ENCODE measurements at places on chromosomes 11 and 22.

DNA sequence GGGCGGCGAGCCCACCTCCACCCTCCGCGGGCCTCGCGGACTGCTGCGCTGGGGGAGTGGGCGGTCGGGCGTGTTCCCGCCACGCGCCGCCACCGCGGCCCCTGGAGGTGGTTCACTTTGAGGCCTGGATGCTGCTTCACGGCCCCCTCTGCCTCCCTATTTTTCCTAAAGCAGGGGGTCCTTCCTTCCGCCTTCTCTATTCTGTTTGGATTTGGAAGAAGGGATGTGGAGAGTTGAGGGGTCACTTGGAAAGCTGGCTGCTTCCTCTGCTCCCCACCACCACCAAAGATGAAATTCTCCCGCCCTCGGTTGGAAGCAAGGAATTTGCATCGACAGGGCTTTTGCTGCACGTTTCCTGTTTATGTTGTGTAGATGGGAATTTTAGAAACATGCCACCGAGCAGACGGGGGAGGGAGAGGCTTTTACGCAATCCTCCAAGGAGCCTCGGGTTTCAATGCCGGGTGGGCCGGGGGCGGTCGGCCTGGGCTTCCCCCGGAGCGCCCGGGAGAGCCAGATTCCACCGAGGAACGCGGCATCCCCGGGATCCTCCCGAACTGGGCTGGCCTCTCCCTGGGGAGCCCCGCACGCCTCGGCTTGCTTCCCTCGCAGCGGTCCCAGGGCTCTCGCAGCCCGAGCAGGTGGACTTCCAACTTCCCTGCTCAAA, 403 bp upstream of the SBF2 start:
- DNase-seq, result peak; percentile 44

- DNase-seq, result no peak
Measured at GRCh38 chr11:130122141-130122575, 37.4 kb upstream of the ST14 start.

- DNase-seq, result no peak
Measured at GRCh38 chr11:48062649-48063048, 82.3 kb downstream of the PTPRJ start.

DNA sequence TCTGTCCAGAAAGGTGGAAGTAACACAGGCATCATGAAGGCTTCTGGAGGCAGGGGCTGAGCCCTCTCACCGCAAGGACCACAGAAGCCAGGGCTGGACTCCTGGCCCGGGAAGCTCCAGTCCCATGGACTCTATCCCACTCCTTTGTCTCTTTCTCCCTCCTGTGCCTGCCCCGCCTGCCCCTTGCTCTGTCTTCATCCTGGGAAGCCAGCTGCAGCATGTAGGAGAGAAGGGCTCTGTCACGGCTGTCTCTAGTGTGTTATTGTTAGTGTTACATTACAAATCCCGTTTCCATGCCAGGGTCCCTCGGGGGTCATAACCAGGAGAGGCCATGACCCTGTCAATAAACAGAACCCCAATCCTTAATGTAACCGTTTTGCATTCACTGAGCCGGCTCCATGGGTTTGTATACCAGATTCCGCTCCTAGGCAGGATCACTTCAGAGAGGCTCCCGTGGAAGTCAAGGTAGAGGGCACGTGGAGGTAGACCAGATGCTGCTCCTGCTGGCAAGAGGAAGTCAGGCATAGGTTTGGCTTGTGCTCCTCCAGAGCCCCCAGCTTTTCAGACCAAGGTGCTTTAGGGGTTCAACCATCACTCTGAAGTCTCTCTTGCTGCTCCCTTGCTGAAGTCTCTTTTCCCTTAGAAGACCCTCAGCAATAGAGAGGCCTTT, 293.2 kb downstream of the ETS1 start:
- DNase-seq, result no peak

DNA sequence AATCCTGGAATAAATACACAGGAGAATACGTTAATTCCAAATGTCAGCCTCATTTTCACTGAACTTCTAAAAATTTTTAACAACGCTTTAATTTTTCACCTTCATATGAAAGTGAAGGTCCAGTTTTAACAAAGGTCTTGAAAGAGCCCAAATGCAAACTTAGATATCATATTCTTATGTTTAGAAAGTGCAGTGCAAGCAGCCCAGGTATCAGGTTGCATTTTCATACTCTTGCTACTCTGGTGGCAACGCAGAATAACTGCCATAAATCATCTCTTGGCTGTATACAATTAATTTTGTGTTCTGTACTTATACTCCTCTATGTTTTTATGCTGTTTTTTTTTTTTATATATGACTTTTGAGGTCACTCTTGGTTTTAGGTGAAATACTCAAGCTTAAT, 496.7 kb upstream of the ARHGAP42 start:
- no peak for DNase-seq

GRCh38 chr22:35544189-35544588, 3.6 kb downstream of the RASD2 start:
- no peak for DNase-seq

DNA sequence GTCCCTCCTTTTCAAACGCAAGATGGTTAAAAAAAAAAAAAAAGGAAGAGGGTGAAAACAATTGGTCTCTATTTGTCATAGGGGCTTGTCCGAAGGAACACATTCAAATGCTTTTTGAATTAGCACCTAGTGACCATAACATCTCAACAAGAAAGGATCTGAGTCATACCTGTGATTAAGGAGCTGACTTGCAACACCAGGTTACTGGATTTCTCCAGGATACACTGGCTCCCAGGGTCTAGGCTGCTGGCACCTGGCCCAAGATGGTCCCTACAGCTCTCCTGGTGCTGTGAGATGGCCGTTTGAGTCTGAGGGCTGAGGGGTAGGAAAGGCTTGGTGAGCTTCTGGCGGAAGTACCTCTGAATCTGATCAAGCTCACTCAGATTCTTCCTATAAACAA, 28.4 kb upstream of the UCP3 start:
- DNase-seq, result no peak

GRCh38 chr22:50190182-50190940, 4.6 kb downstream of the TRABD start:
- peak; percentile 68 for DNase-seq

GRCh38 chr11:4459500-4459899, 10.4 kb downstream of the OR52K2 start:
- DNase-seq, result no peak

- no peak for DNase-seq
Measured at GRCh38 chr22:47576908-47577307, 814.5 kb downstream of the TBC1D22A start.
